ENCODE measurements at places on chromosomes 6 and 20.

DNA sequence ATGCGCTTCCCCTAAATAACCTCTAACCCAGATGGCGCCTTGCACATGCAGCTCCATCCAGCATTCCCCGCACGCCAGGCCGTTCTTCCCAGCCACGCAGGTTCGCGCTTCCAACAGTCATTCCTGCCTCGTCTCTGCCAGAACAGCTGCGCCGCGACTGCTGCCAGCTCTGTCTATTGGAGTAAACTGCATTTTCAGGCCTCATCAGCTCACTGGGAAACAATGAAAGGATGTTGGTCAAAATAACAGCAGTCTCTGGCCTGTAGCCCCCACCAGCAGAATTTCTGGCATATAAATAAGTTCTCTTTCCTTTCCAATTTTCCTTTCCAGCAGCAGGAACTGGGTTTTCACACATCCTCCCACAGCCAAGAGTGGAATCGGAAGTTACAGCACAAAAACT lies 14.6 kb downstream of the NRSN1 start:
- DNase-seq = no peak

DNA sequence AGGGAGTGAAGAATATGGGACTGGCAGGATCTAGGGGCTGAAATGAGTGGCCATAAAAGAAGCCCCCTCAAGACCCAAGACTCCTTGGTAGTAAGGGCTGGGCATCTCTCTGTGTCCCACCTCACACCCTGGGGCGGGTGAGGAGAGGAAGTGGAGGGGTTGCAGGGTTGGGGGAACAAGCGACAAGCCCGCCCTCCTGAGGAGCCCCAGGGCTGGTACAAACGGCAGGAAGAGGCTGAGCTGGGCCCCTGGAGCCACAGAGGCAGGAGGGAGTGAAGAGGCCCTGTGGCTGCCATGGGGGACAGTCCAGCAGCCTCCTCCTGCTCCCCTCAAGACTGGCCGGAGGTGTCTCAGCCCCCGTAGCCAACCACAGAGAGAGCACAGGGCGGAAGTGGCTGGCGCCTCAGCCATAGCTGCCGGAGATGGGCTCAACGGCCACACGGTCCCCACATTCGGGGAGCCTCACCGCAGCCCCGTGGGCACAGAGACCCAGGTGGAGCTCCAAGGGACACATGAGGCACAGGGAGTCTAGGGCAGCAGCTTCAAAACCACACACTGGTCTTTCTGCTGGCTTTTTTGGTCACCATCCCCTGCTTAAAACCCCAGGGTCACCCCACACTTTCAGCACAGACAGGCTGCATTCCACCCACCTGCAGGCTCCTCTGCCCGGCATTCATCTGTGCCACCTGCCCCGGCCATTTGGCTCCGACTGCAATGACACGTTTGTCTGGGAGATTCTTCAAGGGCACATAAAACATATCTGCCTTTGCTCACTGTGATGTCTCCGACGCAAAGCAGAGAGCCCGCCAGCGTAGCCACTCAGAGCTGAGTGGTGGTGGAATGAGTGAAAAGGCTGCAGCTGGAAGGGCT lies 524 bp downstream of the C20orf203 start:
- no peak for DNase-seq

DNA sequence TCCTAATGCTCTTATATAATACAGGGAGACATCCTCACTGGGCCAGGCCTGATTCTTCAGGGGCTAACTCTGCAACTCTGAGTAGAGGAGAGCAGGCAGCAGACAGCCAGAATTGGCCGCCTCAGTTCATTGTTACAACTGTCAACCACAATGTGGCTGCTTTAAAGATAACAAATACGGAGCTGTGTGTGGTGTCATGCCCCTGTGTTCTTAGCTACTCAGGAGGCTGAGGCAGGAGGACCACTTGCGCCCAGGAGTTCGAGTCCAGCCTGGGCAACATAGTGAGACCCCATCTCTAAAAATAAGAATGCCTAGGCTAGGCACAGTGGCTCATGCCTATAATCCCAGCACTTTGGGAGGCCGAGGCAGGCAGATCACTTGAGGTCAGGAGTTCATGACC lies 34.3 kb downstream of the CEP250 start:
- DNase-seq = no peak

GRCh38 chr20:15236812-15237211 lies 899.4 kb upstream of the FLRT3 start:
- DNase-seq = no peak

DNA sequence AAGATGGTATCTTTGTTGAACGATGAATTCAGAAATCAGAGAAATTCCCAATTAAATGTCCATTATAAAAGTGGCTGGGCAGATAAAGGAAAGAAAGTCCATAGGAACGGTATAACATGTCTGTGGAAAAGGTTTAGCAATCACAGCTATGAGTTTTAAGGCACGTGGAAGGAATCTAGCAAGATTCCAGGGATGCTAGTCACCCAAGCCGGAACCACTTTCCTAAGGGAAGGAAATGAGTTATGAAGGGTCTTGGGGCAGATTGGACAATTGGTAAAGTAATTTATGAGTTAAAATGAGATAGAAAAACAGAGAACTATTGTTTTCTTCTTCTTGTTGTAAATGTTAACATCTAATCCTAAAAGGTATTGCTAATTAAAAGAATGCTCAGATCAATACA lies 384.8 kb downstream of the ADGRB3 start:
- no peak for DNase-seq

GRCh38 chr6:164528539-164528938 lies 780.9 kb downstream of the C6orf118 start:
- no peak for DNase-seq

DNA sequence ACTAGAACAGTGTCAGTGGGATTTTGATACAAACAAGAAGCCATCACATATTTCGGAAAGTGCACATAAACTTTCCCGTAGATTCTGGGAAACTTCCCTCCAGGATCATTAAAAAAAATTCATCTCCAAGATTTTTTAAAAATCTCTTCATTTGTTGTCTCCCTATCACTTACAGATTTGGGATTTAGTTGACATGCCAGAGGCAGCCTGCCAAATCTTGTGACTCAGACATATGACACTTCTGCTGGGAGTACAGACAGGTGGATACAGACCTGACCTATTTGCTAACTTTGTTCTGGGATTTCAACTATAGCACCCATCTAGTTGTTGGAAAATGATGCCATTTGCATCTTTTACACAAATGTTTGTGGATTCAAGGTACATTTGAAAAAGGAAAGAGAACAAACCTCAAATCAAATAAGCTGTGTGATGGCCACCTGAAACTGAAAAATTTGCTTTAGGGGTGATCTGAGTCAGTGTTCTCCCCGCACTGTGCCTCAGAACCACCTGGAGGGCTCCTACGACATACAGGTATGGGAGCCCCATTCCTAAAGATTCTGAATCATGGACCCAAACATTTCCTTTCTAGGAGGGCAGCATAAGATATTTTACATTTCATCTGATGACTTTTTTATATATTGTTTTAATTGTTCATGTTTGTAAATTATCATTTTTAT lies 21.9 kb upstream of the CD2AP start:
- DNase-seq = no peak

- DNase-seq = no peak
Measured at GRCh38 chr6:90765895-90766294, 179.0 kb upstream of the MAP3K7 start.

DNA sequence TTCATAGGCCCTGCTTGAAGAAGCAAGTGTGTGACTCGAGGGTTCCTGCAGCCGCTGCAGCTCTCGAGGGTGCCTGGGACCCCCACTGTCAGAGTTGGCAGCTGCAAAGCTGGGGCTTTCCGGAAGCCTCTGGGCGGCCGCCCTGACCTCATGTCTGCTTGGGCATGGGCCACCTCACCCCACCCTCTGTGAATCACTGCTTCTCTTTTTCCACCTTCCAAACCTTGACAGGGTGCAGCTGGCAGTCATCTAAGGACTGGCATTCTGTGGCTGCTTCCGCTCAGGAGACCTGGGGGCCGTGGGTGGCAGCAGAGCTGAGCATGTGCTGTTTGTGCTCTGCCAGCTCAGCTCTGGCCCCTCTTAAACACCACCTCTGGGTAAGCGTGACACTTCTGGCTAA lies 32.0 kb downstream of the ERMARD start:
- no peak for DNase-seq

- DNase-seq = no peak
Measured at GRCh38 chr6:79649016-79649415, 17.9 kb downstream of the SH3BGRL2 start.

DNA sequence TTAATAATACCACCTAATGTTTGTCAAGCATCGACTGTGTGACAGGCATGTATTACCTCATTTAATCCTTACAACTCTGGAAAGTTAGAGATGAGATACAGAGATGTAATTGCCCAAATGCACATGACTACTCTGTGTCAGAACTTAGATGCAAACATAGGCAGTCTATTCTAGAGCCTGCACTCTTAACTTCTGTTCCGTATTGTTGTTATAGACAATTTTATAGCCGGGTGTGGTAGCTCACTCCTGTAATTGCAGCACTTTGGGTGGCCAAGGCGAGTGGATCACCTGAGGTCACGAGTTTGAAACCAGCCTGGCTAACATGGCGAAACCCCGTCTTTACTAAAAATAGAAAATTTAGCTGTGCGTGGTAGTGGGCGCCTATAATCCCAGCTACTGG lies 15.0 kb downstream of the IFT52 start:
- DNase-seq = no peak

DNA sequence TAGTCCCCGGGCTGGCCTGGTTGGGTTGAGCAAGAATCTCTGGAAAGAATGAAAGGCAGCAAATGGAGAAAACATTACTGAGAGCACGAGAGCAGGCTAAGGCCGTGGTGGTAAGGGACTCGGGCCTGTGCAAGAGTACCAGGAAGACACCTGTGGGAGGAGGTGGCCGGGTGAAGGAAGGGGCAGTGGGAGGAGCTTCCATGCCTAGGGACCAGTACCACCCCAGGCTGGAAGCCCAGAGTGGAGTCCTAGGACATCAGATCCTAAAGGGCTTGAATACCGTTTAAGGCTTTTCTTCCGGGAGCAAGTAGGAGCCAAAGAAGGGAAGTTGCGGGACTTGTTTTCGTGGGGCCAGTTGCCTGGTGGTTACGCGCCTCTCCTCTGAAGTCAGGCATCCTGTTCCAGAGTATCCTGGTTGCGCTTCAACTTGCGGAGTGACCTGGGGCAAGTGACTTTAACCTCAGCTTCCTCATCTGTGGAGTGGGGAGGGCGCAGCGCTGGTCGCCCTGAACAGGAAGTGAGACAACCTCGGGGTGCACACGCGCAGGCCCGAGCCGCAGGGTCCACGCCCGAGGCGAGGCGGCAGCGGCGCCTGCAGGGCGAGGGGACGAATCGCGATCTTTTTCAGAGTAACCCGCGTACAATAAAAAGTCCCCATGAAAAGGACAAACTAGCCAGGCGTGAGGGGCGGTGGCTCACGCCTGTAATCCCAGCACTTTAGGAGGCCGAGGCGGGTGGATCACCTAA lies 1.1 kb upstream of the TPD52L2 start:
- DNase-seq = peak; percentile 60

GRCh38 chr6:146434732-146435390 lies 108.8 kb upstream of the RAB32 start:
- DNase-seq = no peak

- no peak for DNase-seq
Measured at GRCh38 chr20:33865761-33866370, 54.7 kb downstream of the CHMP4B start.

GRCh38 chr6:139644821-139645220 lies 270.4 kb upstream of the CITED2 start:
- no peak for DNase-seq

DNA sequence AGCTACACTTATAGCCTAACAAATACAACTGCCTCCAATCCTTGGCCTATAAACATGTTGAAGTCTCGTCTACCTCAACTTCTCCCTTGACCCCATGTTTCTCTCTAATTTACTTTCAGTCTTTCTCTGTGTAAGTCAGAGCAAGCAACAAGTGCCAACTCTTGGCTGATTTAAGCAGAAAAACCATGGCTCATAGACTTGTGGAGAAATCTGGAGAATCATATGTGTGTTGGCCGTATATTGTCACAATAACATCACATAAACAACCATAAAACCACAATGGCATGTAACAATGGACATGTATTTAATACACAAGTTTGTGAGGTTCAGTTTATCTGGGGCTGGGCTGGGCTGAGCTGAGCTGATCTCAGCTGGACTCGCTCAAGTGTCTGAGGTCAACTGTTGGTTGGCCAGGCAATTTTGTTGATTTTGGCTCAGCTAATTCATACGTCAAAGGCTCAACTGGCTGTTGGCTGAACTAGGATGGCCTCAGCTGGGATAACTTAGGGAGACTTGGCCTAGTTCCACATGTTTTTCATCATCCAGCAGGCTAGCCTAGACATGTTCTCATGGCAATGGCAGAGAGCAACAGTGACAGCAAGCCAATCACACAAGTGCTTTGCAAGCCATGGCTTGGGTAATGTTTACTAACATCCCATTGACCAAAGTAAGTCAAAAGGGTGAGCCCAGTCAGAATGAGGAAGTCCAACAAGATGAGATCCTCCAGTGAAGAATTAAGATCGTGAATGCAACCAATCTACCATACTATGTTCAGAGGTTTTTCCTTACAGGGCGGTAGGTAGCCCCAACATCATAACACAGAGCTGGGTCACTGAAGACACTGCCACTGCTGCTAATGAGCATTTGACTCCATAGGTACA lies 12.9 kb upstream of the TBC1D22B start:
- DNase-seq = no peak

DNA sequence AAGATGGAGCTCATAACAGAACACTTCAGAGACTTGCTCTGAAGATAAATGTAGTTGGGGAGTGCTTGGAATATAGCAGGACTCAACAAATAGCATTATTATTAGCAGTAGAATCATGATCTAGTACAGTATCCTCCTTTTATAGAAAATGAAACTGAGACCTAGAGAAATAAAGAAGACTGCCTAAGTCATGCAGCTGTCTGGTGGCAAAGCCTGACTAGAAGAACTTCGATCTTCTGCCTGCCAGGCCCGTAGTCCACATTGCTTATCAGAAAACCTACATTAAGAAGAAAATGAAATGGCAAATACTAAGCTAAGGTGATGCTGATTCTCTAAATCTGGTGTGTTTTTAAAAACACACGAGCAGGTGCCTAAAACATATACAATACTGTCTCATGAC lies 46.4 kb upstream of the DST start:
- DNase-seq = no peak

DNA sequence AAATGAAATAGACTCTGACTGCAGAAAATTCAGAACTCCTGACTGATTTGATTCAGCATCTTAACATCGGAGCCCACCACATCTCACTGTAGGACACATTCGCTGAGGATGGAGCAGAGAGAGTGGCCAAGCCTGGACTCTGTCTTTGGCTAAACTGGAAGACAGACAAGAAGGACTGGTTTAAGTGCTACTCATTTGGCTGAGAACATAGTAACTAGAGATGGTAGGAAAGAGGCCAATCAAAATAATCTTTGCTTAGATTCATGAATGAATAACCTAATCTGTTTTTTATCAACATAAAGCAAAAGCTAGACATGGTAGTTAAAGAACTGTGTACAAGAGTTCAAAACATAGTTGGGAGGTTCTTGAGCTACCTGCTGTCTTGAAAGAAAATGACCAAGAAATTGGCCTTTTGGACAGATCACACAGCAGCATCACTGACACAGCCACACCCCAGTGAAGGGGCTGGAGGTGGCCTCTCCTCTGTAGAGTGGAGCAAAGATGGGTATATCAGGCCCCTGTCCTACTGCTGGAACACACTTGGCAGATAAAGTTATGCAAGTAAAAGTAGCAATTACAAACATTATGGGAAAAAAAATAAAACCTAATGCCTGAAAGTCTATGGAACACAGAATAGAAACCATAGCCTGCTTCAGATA lies 87.1 kb upstream of the NT5E start:
- no peak for DNase-seq

Measured in activated T-helper 1 cell treated with anti-CD3 and anti-CD28 coated beads, Interleukin-2, amount 50 U/mL, for 16 hours (primary cell).